ENCODE measurements at places on chromosomes 3 and 15. TPM values are rescaled to one million over a fixed set of nuclear protein-coding genes. Genes with fewer than 3 reads are reported as not detected.

Gene PSMD6
- 89.4 TPM for total RNA-seq

Gene ERICH6
- total RNA-seq = 0.40 TPM

Gene CKMT1A
- total RNA-seq = not detected

Gene GOLGA6B
- total RNA-seq = not detected

GRCh38 chr3:25576831-25577454 is 87.8 kb downstream of the TOP2B start:
- no peaks in the 10 kb centered on the region for H3K4me1 ChIP-seq
- no peak overlapping the region for H3K27ac ChIP-seq
- no peak overlapping the region for H3K4me3 ChIP-seq
- H3K27me3 ChIP-seq = no peaks in the 10 kb centered on the region
- H3K36me3 ChIP-seq = no peaks in the 10 kb centered on the region

DNA sequence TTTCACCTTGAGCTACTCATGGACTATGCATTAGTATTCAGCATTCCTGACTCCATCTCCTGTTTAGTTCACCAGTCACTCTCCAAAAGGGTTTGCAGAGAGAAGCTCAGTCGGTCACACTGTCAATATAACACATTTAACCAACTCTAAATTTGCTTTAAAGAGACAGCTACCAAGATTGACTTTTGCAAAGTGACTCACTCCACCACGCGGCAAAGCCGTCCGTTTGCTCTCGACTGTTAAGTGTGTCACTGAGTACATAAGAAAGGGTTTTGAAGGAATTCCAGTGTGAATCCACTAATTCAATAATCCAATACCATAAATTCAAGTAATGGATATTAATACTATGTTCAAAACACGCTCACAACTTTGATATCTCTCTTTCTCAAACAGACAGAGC is 1006.7 kb upstream of the NR2F2 start:
- H3K27ac ChIP-seq = no peak overlapping the region
- H3K4me1 ChIP-seq = no peaks in the 10 kb centered on the region
- no peak for DNase-seq
- no peak overlapping the region for H3K4me3 ChIP-seq
- H3K36me3 ChIP-seq = no peaks in the 10 kb centered on the region

GRCh38 chr3:48395714-48396113 is 23.7 kb downstream of the FBXW12 start:
- H3K4me1 ChIP-seq = no peaks in the 10 kb centered on the region
- H3K27ac ChIP-seq = no peak overlapping the region
- no peak for DNase-seq
- no peaks in the 10 kb centered on the region for H3K36me3 ChIP-seq
- H3K27me3 ChIP-seq = no peaks in the 10 kb centered on the region

DNA sequence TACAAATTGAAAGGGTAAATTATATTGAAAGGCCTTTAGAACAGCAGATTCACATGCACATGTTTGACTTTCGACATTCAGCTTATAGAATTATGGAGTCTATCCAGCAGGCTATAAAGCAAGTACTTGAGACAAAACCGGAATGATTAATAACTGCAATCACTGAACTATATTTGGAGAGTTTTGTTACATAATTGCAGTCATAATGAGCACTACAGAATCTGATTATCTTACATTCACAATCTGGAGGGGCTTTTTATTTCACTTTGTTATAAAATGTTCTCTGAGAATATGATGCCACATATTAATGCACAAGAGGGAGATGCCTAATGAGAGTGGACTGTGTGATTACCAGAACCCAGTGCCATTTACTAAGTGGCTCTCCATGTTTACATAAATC is 64.3 kb downstream of the NSUN3 start:
- no peak overlapping the region for H3K27ac ChIP-seq
- no peaks in the 10 kb centered on the region for H3K4me1 ChIP-seq
- DNase-seq = no peak
- no peaks in the 10 kb centered on the region for H3K27me3 ChIP-seq
- peaks cover 2% of the 10 kb centered on the region for H3K36me3 ChIP-seq

- H3K27ac ChIP-seq = no peak overlapping the region
- no peak overlapping the region for H3K4me3 ChIP-seq
- H3K27me3 ChIP-seq = no peaks in the 10 kb centered on the region
- H3K4me1 ChIP-seq = no peaks in the 10 kb centered on the region
- no peak for DNase-seq
Observed at GRCh38 chr3:14991818-14992612, 44.6 kb downstream of the NR2C2 start.

DNA sequence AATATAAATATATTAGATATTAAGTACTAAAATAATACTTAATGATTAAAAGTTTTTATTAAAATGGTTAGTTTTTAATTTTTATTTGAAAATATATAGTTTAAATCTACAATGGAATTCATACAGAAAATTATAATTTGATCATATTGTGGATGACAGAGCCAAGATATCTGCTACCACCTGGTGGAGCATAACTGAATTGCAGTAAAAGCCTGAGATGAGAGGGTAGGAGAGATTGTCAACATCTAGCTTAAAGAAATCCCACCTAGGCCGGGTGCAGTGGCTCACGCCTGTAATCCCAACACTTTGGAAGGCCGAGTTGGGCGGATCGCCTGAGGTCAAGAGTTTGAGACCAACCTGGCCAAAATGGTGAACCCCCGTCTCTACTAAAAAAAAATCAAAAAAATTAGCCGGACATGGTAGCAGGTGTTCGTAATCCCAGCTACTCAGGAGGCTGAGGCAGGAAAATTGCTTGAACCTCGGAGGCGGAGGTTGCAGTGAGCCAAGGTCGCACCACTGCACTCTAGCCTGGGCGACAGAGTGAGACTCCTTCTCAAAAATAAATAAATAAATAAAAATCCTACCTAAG is 25.1 kb upstream of the CSTA start:
- H3K27ac ChIP-seq = peak overlapping the region; percentile 86
- H3K27me3 ChIP-seq = no peaks in the 10 kb centered on the region
- no peak overlapping the region for H3K4me3 ChIP-seq
- DNase-seq = no peak
- no peaks in the 10 kb centered on the region for H3K36me3 ChIP-seq

- H3K4me1 ChIP-seq = peaks cover 27% of the 10 kb centered on the region
- peak overlapping the region; percentile 79 for H3K4me3 ChIP-seq
- no peak for DNase-seq
- peak overlapping the region; percentile 97 for H3K27ac ChIP-seq
- no peaks in the 10 kb centered on the region for H3K27me3 ChIP-seq
- no peaks in the 10 kb centered on the region for H3K36me3 ChIP-seq
Observed at GRCh38 chr15:31325595-31326155, 960 bp upstream of the KLF13 start.

- no peaks in the 10 kb centered on the region for H3K27me3 ChIP-seq
- no peak overlapping the region for H3K27ac ChIP-seq
- DNase-seq = no peak
- H3K4me3 ChIP-seq = no peak overlapping the region
- H3K36me3 ChIP-seq = no peaks in the 10 kb centered on the region
Observed at GRCh38 chr15:29674661-29675533, 147.4 kb downstream of the TJP1 start.

Measured in GM12878 (cell line).